ENCODE measurements at places on chromosomes 12 and 14.
A peak's percentile ranks its signal among the peaks of the same experiment; 100 is the strongest.

GRCh38 chr12:18953505-18953904 lies 176.0 kb upstream of the PLEKHA5 start:
- no peak for DNase-seq

DNA sequence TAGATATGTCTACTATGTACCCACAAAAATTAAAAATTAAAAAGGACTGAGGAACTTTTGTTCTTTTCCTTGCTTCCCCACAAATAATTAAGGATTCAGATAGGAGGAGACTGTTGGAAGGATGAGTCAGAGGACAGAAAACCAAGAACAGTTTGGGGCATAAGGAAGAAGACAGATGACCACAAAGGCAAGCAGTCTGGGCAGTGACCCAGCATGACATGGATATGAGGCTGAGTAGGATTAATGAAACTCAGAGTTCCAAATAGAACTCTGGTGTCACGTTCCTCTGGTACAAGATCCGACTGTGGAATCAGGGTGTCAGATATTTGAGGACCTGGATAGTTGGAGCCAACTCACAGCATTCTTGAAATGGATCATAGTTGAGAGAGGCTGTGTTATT lies 89.3 kb upstream of the SLC38A4 start:
- DNase-seq: no peak

GRCh38 chr14:103626146-103626850 lies 2.7 kb upstream of the KLC1 start:
- peak; percentile 65 for DNase-seq

GRCh38 chr14:65574611-65575010 lies 162.1 kb downstream of the FUT8 start:
- DNase-seq: no peak

GRCh38 chr14:95307402-95308041 lies 12.2 kb downstream of the CLMN start:
- DNase-seq: no peak

DNA sequence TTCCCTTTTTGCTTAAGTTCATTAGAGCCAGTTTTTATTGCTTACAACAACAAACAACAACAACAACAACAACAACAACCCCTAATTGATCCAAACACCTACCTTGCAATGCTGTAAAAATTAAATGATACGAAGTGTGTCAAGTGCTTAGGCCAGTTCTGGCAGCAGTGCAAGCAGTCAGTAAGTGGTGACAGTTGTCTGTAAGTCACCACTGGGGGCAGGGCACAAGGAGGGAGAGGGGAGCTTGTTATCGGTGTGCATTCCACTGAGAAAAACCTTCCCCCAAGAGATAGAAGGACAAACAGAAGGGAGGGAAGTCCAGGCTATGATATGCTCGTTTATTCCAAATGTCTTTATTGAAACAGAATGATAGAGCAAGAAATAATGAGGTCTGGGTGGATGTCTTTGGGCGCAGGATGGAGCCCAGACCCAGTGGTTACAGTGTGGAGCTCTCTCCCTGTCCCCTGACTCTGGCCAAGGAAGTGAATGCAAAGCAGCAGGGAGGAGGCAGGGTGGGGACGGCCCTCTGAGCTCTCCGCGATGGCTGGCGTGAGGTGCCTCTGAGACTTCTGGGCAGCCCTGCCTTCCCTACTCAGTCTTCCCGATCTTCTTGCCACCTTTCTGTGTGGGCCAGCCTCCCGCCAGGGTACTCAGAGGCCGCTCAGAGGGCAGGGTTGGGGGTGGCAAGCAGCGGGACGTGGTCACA lies 6.5 kb downstream of the SLC22A17 start:
- no peak for DNase-seq

- DNase-seq: peak; percentile 83
Observed at GRCh38 chr14:50059763-50060616, 56.4 kb downstream of the VCPKMT start.

GRCh38 chr14:94392510-94392935 lies 4.1 kb upstream of the SERPINA1 start:
- no peak for DNase-seq

- no peak for DNase-seq
Observed at GRCh38 chr12:82438356-82438755, 80.0 kb downstream of the METTL25 start.

- no peak for DNase-seq
Observed at GRCh38 chr12:53044896-53045695, 4.8 kb upstream of the TNS2 start.

DNA sequence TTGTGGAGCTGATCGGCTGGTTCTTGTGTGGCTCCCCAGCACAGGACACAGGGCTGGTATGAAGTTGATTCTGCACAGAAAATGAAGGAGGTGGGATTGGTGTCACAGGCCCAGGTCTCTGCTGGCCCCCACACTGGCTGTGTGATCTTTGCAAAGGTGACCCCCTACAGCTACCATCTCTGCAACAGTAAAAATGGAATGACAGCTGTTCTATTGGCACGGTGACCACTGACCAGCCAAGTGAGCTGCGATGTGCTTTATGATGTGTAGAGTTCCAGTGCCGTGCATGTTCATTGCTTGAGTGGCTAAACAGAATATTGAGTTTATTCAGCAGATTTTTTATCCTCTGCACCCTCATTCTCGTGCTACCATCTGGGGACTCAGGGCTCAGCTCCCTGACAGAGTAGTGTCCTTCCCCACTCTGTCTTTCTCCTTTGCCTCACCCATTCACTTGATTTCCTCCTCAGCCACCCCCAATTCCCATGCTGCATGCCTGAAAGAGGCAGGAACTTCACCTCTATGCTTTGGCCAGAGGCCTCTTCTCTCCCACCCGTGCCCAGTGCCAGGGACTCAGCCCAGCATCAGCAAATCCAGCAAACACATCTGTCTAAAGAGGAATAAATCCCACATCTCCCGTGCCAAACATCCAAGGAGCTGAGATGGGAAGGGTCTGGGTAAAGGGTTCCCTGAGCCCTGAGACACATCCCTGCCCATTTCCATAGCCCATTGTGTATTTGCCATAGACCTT lies 21.2 kb downstream of the C14orf132 start:
- no peak for DNase-seq

DNA sequence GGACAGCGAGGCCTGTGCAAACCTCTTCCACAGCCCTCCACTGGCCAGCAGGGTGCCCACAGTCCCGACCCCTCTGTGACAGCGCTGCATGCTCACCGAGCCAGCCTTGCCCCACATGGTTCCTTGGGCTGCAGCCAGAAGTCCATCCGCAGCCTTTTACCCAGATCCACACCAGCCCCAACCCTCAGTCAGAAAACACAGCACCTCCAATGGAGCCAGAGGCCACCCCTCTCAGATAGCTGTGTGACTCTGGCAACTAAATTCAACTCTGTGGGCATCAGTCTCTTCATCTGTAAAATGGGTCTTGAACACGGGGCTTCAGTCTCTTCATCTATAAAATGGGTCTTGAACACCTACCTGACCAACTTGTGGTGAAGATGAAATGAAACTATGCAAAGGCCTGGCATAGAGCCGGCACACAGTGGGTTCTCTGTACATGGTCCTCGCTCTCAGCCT lies 38.0 kb downstream of the NFKBIA start:
- no peak for DNase-seq

- DNase-seq: no peak
Observed at GRCh38 chr14:37472906-37473305, 122.1 kb downstream of the FOXA1 start.

DNA sequence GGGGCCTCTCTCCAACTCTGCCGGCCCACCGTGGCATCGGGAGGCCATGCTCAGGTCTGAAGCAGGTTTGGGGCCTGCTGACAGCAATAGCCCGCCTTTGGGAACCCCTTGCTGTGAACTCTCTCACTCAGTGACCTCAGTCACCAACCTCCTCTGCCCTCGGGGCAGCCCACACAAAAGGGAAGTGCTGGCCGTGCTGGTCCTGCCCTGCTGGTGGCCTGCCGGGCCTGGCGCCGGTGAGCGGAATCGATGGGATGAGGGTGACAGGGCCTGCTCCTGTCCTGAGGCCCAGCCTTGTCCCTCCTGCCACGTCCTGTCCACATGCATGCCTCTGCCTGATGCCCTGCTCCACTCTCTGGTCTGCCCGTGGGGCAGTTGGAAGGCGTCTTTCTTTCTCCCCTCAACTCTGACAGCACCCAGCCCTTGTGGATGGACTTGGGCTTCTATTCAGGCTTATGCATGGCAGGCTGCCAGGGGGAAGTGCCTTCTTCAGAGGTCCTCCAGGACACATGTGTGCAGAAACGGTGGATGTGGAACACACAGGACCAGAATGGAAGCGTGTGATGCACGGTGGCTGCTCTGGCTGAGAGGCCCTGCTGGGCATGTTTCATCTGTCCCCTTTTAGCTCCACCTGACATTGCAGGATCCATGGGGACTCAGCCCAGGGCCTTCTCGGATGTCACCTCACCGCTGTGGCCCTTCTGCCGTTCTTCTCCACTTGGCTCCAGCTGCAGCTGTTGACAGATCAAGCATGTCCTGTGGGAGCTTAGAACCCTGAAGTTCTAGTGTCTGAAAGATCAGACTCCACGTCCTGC lies 31.9 kb downstream of the IL31 start:
- DNase-seq: no peak

DNA sequence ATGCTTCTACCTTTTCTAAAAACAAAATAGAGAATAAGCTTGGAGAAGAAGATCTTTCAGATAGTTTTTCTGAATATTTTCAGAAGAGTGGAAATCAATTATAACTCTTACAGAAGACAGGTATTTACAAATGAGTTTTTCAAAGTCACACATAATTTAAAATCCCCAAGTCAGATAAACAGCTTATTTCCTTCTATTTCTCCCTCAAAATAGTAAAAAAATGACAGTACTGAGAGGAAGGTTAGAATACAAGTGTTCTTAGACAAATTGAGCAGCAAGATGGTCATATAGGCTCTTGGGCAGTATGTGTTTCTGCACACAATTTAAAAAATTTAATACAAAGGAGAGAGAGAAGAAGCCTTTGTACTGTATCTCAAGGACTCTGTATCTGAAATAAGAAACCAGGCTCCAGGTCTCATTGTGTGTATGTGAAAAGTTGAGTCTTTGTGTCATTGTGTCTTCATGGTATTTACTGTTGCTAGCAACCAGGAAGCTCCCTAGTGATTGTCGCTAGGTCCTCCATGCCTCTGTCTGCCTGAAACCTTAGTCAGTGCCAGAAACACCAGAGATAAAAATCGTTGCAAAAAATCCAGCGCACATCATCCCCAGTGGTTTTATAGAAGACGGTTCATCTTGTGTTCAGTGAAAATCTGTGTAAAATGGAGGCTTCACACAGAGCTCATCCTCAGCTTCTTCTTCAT lies 12.9 kb upstream of the TUBA1A start:
- peak; percentile 86 for DNase-seq

DNA sequence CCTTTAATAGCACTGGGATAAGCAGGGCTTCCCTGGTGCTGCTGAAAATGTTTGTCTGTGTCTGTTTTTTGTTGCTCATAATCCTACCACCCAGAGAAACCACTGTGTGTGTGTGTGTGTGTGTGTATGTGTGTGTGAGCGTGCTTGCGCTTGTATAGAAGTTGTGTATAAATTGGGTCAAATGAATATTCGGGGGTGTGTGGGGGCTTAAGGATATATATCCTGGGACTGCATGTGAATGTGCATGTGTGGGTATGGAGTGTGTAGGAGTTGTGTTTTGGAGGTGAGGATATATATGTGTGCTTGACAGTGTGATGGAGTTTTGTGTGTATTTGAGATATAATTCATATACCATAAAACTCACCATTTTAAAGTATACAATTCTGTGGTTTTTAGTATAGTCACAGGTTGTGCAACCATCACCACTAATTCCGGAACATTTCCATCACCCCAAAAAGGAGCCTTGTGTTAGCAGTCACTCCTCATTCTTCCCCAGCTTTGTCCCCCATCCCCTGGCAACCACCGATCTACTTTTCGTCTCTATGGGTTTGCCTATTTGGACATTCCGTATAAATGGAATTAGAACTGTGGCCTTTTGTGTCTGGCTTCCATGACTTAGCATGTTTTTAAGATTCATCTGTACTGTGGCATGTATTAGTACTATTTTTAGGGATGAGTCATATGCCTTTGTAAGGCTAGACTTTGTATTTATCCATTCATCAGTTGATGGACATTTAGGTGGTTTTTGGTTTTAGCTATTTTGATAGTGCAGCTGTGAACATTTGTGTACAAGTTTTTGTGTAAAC lies 25.6 kb downstream of the TCTN1 start:
- DNase-seq: no peak

DNA sequence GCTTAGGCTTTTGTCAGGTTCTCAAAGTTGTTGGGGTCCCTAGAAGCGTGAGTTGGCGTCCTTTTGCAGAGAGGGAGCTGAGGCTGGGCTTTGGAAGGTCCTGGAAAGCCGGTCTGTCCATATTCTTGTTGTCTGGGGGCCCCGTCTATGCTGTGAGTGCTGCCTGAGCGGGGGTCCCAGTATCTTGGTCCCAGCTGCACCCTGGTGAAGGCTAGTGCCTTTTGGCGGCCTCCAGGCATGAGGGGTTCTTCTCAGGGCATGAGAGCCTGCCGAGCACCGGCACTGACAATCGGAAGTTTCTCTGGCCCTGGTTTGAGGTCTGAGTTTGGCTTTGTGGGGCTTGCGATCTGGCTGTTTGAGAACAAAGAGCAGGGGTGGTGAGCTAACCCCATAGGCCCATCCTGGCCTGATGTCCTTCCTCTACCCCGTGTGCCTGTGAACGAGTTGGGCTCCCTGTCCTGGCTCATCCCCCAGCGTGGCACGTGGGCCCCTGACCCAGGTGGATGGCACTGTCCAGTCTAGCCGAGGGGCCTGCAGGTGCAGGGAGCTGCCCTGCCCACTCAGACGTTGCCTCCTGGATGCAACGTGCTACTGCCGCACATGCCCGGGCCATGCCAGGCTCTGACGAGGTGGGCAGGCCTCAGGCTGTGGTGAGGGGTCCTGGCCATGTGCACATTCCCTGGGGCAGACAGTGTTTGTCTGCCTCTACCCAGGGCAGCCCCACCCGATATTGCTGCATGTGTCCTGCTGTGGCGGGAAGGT lies 3.9 kb downstream of the CEP170B start:
- DNase-seq: no peak

DNA sequence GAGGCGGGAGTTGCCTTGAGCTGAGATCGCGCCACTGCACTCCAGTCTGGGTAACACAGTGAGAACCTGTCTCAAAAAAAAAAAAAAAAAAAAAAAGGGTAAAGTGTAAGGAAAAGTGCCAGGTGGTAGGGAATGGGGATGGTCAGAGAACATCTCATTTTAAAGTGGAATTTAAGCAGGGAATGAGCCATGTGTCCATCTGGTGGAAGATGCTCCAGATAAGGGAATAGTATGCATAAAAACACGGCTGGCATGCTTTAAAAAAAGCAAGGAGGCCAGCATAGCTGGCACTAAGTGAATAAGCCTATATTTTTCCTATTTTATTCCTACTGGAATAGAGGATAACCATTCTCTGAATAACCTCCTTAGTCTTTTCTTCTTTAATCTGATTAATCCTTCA lies 33.7 kb downstream of the FAM186A start:
- no peak for DNase-seq

GRCh38 chr14:30996892-30997659 lies 28.4 kb upstream of the AP4S1 start:
- DNase-seq: no peak

GRCh38 chr14:54343272-54344121 lies 53.3 kb upstream of the CDKN3 start:
- peak; percentile 98 for DNase-seq

GRCh38 chr12:91100906-91101305 lies 10.4 kb downstream of the LUM start:
- no peak for DNase-seq

- DNase-seq: peak; percentile 28
Observed at GRCh38 chr12:49865109-49865781, 22.3 kb upstream of the BCDIN3D start.

- DNase-seq: no peak
Observed at GRCh38 chr12:31031951-31032335, 41.7 kb upstream of the DDX11 start.

- peak; percentile 86 for DNase-seq
Observed at GRCh38 chr14:78405079-78405856, 235.1 kb downstream of the NRXN3 start.
